ENCODE measurements at places on chromosomes 1 and 21.
A peak's percentile ranks its signal among the peaks of the same experiment; 100 is the strongest.

DNA sequence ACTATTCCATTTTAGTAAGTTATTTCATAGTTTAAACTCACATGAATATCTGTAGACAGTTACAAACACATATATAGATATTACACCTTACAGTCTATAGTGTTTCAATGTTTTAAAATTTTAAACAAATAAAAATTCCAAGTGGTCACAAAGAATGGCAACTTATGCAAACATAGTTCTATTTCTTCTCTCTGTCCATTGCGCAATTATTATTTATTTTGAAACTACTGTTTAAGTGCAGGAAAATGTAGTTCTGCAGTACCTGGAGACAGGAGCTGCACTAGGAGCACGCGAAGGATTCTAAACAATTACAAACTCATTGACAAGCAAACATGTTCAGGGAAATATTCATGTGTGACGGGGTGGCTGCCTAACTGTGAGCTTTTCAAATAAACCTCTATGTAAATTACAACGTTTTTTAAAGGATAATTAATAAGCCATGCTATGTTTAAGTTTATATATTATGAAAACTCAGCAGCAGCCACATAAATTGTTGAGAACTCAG, 312.0 kb upstream of the DUSP10 start:
- no peak for DNase-seq

- peak; percentile 7 for DNase-seq
These were observed 64.1 kb upstream of the TMEM51 start for GRCh38 chr1:15089258-15089992.

DNA sequence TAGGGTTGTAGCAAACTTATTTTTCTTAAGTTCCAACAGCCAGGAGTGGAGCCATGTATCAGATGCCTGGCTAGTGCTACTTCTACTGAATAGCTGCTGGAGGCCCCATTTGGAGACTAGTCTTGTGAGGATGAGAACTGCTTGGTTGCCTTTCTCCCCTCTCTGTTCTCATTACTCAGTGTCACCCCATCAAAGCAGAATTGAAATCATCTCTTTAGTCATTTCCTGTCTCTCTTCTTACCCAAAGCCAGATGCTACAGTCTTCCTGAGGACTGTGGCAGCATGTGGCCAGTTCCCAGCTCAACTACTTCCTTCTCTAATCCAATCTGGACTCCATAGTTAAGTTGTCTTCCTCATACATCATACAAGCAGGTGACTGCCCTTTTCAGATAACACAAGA, 197.5 kb downstream of the BRINP2 start:
- no peak for DNase-seq

DNA sequence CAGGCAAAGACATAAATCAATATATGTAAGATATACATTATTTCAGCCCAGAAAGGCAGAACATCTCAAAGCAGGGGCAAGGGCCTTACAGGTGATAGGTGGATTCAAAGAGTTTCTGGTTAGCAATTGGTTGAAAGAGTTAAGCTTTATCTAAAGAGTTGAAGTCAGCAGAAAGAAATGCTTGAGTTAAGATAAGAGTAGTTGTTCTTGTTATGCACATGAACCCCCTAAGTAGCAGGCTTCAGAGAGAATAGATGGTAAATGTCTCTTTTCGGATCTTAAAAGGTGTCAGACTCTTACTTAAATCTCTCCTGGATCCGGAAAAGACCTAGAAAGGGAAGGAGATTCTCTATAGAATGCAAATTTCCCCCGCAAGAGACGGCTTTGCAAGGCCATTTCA, 8.3 kb upstream of the ZBTB40 start:
- DNase-seq, result no peak

GRCh38 chr1:72060466-72061245, 221.7 kb downstream of the NEGR1 start:
- DNase-seq, result no peak

- no peak for DNase-seq
These were observed at the start of gene CLDN14 for GRCh38 chr21:36479415-36480402. Gene CLDN14, minus strand, starts transcription at chr21:36480122. Its CDS starts 18,427 bp downstream, at chr21:36461695.

DNA sequence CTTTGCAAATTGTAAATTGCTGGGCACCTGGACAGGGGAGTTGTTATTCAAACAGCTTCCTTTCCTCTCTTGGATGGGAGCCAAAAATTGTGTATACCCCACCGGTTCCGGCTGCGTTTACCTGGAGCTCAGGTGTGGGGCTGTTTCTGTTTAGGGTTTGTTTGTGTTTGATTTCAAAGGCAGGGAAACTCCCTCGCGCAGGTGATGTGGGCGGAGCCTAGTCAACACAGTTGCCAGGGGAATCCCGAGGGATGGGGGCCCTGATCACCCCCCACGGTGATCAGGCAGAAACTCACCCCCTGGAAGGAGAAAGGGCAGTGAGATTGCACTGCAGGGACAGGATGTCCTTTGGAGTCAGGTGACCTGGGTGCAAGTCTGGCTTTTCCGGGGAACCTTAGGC, 28.3 kb downstream of the CDCP2 start:
- DNase-seq, result no peak

DNA sequence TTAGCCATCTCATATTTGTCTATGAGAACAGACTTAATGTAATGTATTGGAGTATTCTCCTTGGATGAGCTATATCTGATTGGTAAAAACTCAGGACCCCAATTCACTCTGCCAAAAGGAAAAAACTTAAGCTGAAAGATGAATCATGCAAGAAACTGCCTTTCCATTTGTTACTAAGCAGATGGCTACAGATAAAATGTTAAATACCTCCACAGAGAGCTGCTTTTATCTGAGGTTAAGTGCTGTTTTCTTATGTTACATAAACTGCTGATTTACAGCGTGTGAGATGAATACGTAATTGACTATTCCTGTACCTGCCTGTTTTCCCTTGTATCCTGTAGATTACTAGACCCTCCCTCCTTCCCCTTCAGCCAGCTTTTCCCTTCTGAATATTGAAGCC, 49.3 kb downstream of the CLCA4 start:
- DNase-seq, result no peak

GRCh38 chr1:109622137-109622892, 2.7 kb downstream of the AMPD2 start:
- DNase-seq, result no peak

- DNase-seq, result no peak
These were observed 15.2 kb downstream of the SPOCD1 start for GRCh38 chr1:31800674-31800967.

DNA sequence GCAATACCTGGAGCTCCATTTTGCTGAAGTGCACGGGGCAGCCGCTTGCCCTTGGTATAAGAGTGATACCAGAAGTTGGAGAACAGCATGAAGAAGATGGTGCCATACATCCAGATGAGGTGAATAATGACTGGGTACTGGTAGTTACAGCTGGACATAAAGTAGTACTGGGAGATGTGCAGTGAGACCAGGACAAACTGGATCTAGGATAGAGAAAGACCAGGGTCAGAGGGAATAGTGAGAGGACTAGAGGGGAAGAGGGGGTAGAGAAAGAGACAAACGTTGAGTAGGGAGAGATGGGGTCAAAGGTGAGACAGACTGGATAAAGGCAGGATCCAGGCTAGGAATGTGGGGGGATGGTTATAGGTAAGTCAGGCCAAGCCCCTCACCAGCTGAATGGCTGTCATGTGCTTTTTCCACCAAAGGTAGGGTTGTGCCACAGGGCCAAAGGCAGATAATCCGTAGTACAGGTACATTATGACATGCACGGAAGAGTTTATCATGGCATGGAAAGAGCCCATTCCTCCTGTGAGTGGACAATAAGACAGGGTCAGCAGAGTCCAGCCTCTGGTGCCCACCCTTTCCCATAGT, 3.8 kb downstream of the ELOVL1 start:
- DNase-seq, result no peak

- DNase-seq, result no peak
These were observed 45.6 kb downstream of the CHAF1B start for GRCh38 chr21:36430841-36431240.

DNA sequence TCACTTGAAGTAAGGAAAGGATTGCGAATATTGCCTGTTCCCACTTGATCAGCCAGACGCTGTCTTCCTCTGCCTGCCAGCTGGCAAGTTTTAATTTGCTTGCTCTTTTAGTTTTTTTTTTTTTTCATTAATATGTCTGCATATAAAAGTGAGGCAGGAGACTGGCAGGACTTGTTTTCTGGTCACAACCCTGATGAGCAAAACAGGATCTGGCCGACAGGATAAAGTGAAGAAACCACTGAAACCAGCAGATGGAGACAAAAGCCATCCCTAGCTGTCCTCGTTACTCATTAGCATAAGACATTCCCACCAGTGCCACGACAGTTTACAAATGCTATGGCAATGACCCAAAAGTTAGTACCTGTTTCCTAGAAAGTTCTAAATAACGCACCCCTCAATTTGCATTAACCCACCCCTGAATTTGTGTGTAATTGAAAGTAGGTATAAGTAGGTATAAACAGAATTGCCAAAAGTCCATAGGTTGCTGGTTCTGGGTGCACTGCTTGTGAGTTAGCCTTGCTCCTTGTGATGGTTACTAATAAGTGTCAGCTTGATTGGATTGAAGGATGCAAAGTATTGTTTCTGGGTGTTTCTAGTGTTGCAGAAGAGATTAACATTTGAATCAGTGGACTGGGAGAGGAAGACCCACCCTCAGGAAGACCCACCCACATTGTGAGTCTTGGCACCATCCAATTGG, 60.8 kb downstream of the ZNF684 start:
- DNase-seq, result peak; percentile 26

DNA sequence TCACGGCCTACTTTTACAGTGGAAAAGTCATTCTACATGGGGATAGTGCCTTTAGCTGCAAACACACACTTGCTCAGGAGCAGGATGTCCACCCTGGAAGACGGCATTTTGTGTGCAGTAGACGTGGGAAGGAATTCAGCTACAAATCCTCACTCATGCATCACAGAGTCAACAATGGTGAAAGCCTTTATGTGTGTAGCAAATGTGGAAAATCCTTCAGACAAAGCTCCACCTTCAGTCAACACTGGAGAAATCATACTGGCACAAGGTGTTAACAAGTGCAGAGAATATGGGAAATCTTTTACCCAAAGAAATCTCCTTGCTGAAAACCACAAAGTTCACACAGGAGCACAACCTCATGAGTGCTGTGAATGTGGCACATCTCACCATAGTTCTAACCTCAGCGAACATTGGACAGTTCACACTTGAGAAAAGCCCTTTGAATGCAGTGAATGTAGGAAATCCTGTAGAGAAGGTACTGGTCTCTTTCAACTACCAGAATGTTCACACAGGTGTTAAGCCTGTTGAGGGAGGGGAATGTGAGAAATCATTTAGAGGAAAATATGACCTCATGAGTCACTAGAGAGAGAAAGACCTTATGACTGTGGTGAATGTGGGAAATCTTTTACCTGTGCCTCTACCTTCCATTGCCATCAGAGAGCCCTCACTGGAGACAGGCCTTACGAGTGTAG, 101.8 kb downstream of the PTGS2 start:
- DNase-seq, result no peak

DNA sequence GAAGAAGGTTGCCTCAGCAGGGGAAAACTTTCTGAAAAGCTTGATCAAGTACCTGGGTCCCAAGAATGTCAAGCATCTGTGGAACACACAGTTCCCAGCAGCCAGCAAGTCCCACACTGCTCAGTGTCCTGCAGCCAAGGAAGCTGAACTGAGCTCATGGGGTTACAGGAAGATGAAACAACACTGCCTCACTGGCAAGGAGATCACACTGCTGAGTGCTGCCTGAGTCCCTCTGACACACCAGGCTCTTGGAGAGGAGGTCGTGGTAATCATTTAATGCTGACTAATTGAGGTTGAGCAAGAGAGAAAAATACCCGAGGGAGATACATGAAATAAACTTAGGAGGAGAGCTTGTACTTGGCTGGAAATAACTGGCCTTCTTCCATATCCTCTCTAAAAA, 75.2 kb downstream of the MPZL1 start:
- DNase-seq, result no peak

GRCh38 chr21:27371975-27372331, 405.1 kb upstream of the ADAMTS5 start:
- no peak for DNase-seq

- no peak for DNase-seq
These were observed 30.1 kb upstream of the PLD5 start for GRCh38 chr1:242554577-242554976.

DNA sequence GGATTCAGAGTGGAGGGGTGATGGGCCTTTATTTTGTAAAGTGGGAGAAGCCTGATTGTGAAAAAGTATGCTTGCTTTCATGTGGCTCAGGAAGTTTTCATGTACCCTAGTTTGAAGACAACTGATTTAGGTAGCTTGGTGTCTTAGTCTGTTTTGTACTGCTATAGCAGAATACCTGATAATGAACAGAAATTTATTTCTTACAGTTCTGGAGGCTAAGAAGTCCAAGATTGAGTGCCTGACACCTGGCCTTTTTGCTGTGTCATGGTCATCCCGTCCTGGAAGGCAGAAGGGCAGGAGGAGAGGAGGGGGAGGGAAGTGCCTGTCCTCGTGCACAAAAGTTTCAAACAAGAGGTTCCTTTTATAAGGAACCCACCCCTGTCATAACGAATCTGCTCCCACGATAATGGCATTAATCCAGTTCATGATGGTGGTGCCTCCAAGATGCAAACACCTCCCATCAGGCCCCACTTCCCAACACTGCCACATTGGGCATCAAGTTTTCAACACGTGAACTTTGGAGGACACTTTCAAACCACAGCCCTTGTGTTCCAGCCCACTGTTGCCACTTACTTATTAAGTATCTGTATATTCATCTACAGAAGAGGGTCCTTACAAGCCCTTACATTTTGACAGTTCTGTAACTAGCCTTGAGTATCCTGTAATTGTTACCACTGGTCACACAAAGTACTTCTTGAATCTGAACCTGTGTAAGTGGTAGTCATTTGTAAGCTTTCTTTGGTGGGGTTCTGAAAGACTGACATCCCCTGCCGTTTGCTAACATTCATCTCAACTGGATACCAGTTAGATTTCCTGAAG, 9.5 kb downstream of the UCK2 start:
- no peak for DNase-seq

DNA sequence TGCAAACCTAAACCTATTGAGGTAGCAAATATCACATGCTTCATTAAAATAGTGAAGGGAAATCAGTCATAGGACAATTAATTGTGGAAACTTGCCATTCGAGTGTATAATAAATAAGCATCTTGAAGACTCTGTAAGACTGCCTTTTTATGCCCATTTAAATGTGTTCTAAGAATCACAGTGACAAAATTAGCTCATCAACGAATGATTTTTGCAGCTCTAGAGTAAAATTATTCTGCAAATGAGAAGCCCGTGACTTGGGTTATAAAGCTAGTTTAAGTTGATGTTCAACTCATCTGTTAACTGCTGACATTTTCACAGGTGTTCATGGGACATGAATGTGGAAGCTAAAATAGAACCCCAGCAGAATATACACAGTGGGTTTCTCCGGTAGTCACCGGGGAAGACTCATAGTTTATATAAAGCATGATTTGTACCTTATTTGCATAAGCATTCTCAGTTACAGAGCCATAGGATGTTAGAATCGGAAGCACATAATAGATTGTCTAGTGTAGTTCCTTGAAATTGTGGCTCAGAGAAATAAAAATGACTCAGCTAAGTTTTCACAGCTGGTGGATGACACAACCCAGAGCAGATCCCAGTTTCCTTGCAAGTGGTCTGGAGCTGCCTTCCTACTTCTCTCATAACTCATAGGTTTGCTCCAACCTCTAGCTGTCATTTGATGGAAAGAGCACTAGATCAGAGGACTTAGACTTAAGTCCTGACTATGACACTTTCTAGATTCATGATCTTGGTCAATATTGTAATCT, 107.3 kb downstream of the UCHL5 start:
- no peak for DNase-seq

GRCh38 chr1:56803561-56804156, 15.5 kb downstream of the FYB2 start:
- peak; percentile 26 for DNase-seq
